Daoy (cell line): ENCODE measurements at places on chromosomes 16 and 17.

DNA sequence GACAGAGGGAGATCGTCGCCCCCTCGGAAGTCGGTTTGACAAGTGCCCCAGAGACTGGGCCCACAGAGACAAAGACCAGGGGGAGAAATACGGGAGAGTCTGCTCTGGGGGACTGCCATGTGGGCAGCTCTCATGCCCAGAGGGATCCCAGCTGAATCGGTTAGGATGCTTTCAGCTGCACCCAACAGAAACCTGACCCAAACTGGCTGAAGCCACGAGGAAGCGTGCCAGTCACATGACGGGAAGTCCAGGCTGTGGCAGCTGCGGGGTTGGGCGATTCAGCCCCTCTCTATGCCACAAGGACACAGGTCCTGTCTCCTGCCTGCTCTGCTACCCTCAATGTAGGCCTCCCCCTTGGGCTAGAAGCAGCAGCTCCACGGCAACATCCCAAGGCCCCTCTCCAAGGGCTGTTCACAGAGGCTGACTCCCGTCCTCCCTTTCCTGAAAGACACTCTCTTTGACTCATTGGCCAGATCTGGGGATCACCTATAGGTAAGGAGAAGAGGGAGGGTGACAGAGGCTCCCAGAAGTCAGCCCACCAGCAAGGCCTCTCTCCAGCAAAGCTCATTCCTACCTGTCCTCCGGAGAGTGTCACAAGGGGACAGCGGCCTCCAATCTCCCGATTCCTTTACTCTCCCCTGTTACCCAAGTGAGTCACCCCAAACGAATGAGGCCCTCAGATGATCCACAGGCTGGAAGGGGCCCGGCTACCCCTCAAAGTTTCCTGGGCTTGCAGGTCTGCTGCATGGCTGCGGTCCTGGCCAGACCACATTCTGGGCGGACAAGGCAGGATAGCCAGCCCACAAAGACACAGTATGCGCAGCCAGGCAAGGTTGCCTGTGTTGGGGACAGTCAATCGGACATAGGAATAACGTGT lies 75.8 kb downstream of the RBFOX3 start:
- no peak for DNase-seq

DNA sequence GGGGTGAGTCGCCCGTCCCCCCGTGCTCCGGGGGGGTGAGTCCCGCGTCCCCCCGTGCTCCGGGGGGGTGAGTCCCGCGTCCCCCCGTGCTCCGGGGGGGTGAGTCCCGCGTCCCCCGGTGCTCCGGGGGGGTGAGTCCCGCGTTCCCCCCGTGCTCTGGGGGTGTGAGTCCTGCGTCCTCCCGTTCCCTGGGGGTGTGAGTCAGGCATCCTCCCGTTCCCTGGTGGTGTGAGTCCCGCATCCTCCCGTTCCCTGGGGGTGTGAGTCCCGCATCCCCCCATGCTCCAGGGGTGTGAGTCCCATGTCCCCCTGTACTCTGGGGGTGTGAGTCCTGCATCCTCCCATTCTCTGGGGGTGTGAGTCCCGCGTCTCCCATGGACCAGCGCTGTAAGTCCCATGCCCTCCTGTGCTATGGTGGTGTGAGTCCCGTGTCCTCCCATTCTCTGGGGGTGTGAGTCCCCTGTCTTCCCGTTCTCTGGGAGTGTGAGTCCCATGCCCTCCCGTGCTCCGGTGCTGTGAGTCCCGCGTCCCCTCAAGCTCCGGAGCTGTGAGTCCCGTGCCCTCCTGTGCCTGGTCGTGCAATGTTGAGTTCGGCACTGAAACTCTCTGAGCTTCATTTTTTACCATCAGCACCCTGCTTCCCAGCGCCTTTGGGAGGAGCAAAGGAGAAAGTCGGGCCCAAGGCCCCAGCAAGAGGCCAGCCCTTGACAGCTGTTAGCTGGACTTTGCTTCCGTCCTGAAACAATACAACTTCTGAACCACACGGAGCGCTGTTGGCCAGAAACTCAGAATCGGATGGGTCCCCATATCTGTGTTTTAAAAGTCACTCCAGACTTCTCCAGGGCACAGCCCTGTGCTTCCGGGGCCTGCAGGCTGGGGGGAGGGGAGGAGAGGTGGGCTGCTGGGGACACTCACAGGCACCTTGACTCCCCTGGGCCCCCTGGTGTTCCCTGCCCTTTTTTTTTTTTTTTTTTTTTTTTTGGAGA lies 11.5 kb upstream of the ZC3H18 start:
- DNase-seq: peak; percentile 74

DNA sequence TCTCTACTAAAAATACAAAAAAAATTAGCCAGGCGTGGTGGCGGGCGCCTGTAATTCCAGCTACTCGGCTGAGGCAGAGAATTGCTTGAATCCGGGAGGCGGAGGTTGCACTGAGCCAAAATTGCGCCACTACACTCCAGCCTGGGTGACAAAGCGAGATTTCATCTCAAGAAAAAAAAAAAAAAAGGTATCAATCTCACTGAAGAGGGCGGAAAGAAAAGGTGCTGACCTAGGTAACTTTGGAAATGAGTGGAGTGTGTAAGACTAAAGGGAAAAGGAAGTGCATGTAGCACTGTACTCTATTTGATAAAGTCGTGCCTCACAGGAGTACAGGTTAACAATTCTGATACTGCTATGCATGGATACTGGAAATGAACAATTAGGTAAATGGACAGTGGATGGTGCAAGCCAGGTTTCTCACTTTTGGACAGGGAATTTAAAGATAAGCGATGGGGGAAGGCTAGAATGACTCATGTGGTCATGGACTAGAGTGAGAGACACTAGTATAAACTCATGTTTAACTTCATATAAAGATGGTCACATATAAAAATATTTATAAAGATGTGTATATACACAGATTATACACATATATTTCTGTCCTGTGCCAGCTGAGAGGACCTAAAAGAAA lies 142.9 kb downstream of the CDK5R1 start:
- DNase-seq: no peak

GRCh38 chr17:68356949-68357455 lies 65.7 kb downstream of the ARSG start:
- DNase-seq: no peak

GRCh38 chr16:85381738-85382592 lies 231.2 kb upstream of the GSE1 start:
- peak; percentile 41 for DNase-seq

GRCh38 chr17:81672504-81672903 lies 6.0 kb downstream of the CCDC137 start:
- DNase-seq: no peak

DNA sequence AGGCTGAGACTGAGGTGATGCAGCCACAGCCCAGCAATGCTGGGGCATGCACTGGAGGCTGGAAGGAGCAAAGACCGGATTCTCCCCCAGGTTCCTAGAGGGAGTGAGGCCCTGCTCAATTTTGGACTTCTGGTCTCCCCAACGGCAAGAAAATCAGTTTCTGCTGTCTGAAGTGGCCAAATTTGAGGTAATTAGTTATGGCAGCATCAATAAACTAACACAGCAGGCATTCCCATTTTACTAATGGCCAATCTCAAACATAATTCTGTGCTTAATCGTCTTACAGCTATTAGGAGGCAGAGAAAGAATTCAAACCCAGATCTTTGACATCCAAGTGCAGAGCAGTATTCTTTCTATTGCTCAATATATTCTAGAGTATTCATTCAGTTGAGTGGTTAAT lies 16.2 kb downstream of the NETO2 start:
- DNase-seq: no peak

DNA sequence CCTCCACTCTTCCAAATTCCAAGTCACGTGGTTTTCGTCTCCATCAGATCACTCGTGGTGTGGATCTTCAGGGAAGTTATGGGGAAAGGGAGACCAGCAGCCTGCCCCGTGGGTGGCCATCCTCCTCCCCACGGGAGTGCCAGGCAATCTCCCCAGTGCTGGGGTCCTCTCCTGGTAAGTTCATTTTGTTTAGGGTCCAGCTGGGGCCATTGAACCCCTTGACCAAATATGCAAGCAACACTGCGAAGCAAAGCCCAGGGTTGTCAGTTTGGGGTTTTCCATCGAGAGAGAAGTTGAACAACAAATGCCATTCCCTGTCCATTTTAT lies 4.1 kb upstream of the LCMT1 start:
- DNase-seq: no peak

DNA sequence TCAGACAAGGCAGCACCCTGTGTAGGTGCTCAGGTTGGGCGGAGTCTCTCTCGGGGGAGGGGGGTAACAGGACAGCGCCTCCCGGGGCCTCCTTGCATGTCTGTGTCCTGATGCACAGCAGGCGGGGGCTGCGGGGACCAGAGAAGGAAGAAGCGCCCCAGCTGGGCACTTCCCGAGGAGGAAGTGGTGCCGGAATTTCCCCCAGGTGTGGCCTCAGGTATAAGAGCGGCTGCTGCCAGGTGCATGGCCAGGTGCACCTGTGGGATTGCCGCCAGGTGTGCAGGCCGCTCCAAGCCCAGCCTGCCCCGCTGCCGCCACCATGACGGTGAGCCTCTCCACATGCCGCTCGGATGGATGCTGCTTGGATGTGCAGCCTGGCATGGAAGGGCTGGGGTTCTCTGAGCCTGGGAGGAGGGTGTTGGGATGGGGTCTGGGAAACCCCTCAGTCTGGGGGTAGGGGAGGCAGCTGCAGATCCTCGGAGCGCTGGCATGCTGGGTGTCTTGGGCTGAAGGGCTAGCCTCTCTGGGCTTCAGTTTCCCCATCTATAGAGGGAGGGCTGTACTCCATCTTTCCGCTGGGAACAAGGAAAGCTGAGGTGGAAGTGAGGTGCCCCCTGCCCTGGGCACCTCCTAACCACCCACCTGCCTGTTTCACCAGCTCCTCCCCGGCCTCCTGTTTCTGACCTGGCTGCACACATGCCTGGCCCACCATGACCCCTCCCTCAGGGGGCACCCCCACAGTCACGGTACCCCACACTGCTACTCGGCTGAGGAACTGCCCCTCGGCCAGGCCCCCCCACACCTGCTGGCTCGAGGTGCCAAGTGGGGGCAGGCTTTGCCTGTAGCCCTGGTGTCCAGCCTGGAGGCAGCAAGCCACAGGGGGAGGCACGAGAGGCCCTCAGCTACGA lies at the start of gene IL17C:
Gene IL17C, plus strand, starts transcription at position 250 of the 908 bp plus-strand sequence. Its CDS starts 70 bp downstream, at position 320.
- no peak for DNase-seq

DNA sequence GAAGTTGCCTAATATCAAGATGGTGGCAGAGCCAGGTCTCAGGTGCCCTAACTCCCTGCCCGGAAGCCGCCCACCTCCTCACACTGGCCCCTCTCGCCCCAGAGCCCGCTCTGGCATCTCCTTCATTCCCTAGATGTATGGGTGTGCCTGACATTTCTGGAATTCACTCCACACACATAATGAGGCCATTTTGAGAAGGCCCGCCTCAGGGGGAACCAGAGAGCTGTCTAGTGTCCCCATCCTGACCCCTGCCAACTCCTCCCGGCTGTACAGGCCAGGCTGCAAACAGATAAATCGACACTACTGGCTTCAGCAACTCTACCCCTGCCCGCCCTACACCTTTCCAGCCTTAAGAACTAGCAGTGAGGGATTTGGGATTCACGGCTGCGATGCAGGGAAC lies 7.7 kb downstream of the WNT3 start:
- DNase-seq: no peak

DNA sequence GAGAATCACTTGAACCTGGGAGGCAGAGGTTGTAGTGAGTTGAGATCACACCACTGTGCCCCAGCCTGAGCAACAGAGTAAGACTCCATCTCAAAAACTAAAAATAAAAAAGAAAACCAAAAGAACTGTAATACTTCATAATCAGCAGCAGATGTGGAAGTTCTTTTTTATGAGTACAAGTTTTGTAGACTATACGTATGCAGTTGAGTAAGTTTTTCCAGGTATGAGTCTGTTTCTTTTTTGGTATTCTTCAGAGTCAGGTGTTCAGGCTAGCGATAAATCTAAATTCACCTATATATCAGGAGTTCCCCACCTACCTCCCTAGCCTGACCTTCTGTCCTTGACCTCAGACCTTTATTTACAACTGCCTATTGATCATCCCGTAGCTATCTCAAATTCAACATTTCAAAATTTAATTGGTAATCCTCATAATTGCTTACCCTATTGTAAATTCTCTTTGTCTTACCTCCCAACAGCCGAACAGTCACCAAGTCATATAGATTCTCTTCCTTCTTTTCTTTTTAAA lies 10.7 kb downstream of the DCTN5 start:
- no peak for DNase-seq

GRCh38 chr16:85331688-85332087 lies 219.4 kb upstream of the CIBAR2 start:
- no peak for DNase-seq

- no peak for DNase-seq
These were observed 24.5 kb downstream of the SLC7A5 start for GRCh38 chr16:87844809-87845208.

GRCh38 chr16:86110726-86111125 lies 211.8 kb downstream of the IRF8 start:
- no peak for DNase-seq

DNA sequence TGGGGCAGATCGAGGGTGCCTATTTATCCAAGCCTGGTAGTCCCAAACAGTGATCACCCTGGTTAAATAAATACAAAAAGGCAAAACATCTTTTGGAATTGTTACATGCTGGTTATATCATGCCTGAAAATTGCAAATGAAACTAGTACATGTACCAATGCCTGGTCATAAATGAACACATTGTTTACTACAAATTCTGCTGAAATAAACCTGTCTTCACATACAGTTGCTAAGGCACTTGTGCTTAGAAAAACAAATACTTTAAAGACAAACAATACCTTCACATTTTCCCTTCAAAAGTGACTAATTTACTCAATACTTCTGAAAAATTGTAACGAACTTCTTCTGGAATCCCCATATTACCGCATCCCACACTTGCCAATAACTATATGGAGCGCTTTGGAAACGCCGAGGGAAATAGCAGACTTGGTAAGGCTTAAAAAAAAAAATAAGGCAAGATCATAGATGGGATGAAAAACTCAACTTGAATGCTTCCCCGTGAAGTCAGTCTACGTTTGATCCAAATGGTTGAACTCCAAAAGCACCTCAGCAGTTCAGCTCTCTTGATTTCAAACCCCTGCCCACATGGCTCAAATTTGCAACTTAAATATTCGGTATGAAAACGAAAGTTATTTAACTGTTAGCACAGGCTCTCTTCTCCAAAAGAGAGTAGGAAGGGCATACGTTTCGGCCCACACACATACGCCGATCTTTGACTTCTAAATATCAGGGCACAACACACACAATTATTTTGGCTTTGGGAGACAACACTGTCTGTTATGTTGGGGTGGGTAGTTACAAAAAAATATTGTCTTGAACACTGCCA lies 264.5 kb downstream of the NTN1 start:
- DNase-seq: no peak

DNA sequence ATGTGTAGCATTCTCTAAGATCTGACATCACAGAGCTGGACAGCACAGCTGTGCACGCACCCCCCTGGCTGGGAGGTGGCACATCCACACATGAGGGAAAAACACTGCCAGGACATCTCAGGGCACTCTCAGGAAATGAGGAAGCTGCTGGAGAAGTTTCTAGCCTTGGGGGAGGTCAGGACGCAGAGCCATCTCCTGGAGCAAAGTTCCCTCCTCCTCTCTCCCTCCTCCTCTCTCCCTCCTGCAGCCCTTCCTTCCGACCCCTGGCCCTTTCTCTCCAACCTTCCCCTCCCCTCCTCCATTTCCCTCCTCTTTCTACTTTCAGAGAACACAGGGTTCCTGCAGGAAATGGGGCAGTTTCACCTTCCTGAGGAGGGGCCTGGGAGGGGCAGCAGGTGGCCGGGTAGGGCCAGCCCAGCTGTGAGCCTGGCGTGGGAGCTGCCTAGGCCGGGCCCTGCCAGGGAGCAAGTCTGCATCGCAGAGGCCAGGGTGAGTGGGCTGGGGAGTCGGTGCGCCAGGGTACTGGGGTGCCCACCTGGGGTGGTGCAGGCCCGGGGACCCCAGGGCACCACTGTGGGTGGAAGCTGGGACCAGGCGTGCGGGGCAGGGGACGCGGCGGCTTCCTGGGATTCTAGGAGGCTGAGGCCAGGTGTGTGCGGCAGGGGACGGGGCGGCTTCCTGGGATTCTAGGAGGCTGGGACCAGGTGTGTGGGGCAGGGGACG lies at the start of gene DPEP1:
Gene DPEP1, plus strand, starts transcription at position 412 of the 723 bp plus-strand sequence. CDS start 16,769 bp downstream, outside the sequence.
- DNase-seq: no peak
